ENCODE measurements at places on chromosomes 4 and X. TPM values are rescaled to one million over a fixed set of nuclear protein-coding genes. Genes with fewer than 3 reads are reported as not detected.

Gene GPR143
- total RNA-seq: not detected

Gene GLOD5
- total RNA-seq: not detected

Gene CPE
- total RNA-seq: 84.8 TPM

Gene SMIM10L2A
- 3.4 TPM for total RNA-seq

Gene FAM9C
- not detected for total RNA-seq

Gene TKTL2
- total RNA-seq: not detected

Gene CENPE
- 0.71 TPM for total RNA-seq

Gene CPEB2
- 10.4 TPM for total RNA-seq

Gene TMEM31
- total RNA-seq: not detected

Gene AKAP14
- total RNA-seq: not detected

Gene PWWP3B
- 3.2 TPM for total RNA-seq

Gene ODAM
- total RNA-seq: not detected

Gene F9
- total RNA-seq: not detected

DNA sequence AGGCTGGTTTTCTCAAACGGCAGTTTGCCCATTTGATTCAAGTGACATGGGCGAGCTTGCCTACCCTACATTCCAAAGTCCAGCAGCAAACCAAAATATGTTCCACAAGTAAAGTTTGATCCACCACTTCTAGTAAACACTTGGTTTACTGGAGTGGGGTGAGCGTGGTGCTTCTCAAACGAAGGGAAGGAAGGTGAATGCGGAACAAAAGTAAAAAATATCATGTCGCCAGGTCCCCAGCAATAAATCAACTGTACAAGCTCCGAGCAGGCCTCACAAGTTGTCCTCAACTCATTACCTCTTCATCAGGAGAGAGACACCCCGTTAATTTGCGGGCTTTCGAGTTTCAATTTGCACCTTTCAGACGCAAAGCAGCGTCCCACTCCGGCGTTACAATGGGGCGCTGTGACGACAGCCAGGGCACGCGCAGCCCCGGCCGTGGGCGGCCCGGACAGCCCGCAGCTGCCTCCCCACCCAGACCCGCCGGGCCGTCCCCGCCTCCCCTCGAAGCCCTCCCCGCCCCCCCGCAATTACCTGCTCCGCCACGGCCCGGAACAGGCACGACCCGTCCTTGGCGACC lies 1.0 kb downstream of the OTUD4 start:
- DNase-seq: peak; percentile 78

DNA sequence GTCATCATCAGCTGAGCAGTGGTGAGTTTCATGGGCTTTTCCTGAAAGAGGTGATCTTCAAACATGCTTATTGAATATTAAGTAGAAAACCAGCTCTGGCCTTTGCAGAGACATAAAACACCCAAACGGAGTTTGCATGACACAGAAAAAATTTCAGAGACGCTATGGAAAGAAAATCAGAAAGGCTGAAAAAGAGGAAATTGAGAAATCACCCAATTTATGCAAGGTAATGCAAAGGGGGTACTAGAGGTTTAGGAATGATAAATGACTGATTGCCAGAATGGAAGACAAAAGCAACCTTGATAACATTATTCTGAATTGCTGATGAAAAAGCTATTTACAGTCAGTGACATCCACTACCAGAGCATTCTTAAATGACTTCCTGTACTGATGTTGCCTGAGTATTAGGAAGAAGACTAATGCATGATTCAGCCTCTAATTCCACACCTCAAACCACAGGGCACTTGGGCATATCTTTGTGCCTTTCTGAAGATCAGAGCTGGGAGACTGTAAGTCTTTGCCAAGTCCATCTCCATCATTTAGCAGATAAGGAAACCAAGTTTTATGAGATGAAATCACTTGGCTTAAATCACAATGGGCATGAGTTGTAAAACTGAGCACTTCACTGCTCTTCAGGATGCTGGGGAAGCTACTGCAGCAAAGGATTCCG lies 565.7 kb downstream of the PPARGC1A start:
- DNase-seq: no peak

DNA sequence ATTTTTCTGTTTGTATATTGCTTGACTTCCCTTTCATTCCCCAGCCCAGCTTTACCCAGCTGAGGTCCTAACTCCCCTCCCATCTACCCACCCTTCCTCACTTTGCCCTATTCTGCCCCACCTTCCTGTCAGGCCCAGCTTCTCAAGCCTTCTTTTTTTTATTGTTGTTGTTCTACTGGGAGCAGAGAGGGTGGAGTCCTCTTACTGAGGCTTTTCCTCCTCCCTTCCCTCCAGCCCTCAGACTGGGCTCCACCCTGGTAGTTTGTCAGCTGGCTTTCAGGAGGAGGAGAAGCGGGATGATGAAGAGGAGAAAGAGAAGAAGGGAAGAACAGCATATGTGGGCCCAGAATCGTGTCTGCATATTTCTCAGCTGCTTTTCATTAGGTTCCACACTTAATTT lies 3.2 kb upstream of the KLF8 start:
- no peak for DNase-seq

GRCh38 chr4:37246891-37247290 lies 2.3 kb downstream of the NWD2 start:
- DNase-seq: no peak

DNA sequence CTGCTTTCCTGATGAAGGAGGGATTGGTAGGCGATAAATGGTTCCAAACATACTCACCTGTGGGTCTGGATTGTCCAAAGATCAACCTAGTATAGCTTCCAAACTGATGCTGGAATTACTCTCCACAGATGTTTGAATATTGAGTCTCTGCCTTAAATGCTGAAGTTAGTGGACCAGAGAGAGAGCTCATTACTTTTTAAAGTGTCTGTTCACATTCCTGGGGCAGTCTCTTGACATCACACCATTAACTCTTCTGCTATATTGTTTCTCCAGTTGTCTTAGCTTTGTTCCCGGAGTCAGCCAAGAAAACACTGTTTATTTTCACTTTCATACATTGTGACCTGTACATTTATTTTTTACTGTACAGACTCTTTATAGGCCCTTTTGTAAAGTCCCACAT lies 35.4 kb downstream of the ARHGEF38 start:
- DNase-seq: no peak

- no peak for DNase-seq
Observed at GRCh38 chr4:11710453-11711093, 281.9 kb upstream of the HS3ST1 start.

- DNase-seq: no peak
Observed at GRCh38 chr4:81745050-81745449, 273.3 kb upstream of the RASGEF1B start.

DNA sequence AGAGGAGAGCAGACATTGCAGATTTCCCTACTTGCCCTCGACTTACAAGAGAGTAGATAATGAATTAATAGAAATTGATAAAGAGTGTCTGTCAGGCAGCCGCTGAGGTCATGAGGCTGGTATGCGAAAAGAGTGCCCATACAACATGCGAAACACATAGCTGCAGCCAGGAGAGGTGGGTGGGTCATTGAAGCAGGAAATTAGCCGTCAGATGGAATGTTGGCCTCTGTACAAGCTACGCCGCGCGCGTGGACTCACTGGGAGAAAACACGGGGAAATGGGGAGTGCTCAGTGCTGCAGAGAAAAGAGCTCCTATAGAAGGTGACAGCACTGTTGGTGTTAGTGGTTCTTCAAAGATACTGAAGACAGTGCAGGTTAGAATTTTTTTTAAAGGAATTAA lies 125.1 kb downstream of the RAPGEF2 start:
- DNase-seq: peak; percentile 84

DNA sequence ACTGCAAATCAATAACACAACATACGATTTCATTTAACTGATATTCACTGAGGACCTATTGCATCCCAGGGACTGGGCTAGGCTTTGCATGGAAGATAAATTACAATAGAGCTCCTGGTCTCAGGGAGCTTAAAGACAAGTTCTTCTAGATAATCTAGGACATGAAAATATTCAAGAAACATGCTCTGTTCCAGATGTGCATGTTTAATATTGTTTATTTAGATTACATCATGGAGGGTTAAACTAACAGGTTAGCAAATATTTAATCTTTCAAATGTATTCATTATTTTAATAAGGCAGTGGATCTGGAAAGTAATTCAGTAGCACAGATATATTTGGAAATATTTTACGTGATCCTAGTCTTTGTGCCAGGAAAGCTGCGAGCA lies 2430.3 kb downstream of the PCDH7 start:
- no peak for DNase-seq

DNA sequence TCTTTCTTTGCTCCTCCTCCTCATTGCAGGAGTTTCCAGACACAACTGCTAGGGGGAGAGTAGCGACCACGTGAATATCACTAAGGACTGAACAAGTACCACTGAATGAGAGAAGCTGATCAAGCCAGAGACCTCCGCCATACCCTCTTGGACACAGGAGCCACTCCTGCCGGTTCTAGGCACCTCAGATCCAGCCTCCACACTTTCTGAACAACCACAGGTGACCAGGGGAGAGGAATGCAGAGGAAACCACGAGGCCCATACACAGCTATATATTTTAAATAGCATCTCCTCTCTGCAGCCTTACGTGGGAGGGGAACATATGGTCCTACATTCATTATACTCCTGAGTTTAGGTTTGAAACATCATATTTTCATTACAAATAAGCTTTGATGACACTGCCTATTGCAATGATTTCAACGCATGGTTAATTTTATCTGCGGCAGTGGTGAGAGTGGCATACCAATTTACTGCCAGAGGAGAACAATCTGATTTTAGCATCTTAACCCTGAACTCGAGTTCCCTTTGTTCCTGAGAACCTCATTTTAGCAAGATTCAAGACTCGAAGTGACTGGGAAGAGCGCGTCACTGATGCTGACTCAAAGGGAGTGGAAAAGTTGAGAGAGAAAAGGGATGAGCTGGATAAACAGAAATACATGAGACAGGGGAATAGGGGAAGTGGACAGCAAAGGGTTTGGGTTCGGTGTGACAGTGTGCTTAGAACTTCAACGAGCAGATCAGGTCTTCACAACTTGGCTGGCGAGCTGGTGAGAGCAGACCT lies 231.7 kb upstream of the PPARGC1A start:
- no peak for DNase-seq

- no peak for DNase-seq
Observed at GRCh38 chr4:157996061-157997028, 176.5 kb downstream of the GASK1B start.

DNA sequence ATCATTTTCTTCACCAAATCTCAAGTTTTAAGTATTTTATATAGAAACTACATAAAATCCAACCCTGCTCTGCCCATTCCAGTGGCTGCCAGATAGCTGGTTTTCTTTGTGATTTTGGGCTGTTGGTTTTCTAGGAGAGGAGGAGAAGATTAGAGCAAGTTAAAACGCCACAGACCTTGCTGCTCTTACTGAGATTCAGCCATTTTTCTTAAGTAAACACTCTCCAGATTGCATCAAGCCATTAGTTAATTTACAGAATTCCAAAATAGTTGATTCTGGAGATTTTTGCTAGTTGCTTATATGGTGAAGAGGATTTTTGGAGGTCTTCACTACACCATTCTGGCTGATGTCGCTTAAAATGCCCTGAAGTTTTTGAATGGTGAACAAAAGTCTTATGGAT lies 366.2 kb downstream of the MAPK10 start:
- DNase-seq: no peak

- no peak for DNase-seq
Observed at GRCh38 chr4:169758401-169758962, 738 bp upstream of the HPF1 start.

- no peak for DNase-seq
Observed at GRCh38 chrX:19613645-19614323, 98.5 kb upstream of the MAP3K15 start.

GRCh38 chr4:128688033-128688721 lies 121.3 kb upstream of the JADE1 start:
- DNase-seq: no peak

GRCh38 chr4:173014113-173014558 lies 154.5 kb upstream of the GALNT7 start:
- DNase-seq: peak; percentile 28

DNA sequence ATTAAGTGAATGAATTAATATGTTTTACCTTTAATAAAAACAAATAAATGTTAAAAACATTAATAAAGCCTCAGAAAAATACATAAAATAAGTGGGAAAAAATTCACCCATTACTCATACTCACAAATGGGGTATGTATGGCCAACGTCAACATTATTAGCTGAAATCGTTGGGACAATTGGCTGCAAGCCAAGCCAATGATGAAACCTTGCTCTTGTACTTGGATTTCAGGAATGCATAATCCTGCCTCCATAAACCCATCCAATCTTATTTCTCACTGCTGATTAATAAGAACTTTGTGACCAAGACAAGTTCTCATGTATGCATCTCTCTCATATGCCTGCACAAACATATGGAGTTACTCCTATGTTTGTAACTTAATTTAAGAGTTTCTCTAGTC lies 35.3 kb upstream of the ADAMTS3 start:
- peak; percentile 25 for DNase-seq

- no peak for DNase-seq
Observed at GRCh38 chr4:100168521-100168920, 21.7 kb downstream of the DDIT4L start.

- DNase-seq: no peak
Observed at GRCh38 chr4:140945106-140945505, 188.2 kb downstream of the RNF150 start.

- no peak for DNase-seq
Observed at GRCh38 chr4:150205016-150205415, 126.8 kb downstream of the DCLK2 start.

- DNase-seq: no peak
Observed at GRCh38 chr4:139823746-139824145, 158.1 kb downstream of the MGST2 start.

DNA sequence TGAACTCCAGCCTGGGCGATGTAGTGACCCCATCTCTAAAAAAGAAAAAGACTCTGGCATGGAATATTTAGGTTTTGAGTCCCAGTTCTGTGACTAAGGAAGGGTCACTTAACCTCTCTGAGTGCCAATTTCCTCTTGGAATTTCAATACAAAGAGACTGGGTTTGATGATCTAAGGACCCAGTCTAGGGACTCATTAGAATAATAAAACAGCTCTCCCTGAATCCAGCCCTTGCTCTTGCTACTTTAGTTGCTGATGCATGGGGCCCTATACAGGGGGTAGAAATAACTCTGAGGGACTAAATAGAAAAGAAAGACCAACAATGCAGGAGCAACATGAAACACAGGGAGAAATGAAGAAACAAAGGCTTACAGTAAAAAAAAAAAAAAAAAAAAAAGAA lies 12.6 kb downstream of the C4orf54 start:
- DNase-seq: no peak

GRCh38 chr4:172096786-172097185 lies 283.6 kb downstream of the GALNTL6 start:
- DNase-seq: no peak

DNA sequence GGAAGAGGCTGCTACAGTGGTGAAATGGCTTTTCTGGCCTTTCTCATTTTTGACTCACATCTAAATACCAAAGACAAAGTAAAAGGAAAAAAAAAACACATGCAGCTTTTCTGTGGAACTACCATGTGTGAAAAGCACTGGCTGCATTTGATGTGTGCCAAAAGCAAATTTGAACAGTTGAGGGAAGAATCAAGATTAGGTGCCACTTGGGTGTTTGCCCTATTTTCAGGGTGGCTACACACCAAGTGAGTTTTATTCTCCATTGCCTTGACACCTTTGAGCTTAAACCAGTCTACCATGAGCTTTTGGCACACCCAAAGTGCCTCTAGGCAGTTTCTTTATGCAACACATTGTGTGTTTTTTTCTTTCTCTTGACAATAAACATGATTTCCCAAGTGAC lies 423.9 kb downstream of the FAM133A start:
- DNase-seq: no peak

- no peak for DNase-seq
Observed at GRCh38 chr4:56374956-56375355, 12.3 kb downstream of the AASDH start.

Data from left cardiac atrium (tissue), 4 donors.